Stimulated activated effector memory CD8-positive, alpha-beta T cell treated with anti-CD3 and anti-CD28 coated beads, Interleukin-12 subunit alpha, Interleukin-12 subunit beta, amount 100 ng/mL, for 72 hours (primary cell): ENCODE measurements at places on chromosomes 3 and 15.

DNA sequence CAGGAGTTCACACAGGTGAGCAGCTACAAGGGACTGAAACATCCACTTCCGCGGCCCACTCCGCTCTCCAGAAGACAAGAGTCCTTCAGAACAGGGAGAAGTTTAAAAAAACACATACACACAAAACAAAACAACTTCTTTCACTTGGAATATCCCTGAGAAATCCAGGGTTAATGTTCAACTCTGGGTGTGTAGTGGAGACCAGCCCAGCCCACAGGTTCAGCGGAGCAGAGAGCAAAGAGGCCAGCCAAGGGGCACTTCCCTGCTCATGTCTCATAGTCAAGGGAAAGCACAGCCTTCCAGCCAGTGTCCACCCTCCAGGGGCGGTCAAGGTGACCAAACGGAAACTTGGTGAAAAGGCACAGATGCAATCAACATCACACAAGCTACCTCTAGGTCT lies 41.6 kb downstream of the WNT5A start:
- DNase-seq = no peak

DNA sequence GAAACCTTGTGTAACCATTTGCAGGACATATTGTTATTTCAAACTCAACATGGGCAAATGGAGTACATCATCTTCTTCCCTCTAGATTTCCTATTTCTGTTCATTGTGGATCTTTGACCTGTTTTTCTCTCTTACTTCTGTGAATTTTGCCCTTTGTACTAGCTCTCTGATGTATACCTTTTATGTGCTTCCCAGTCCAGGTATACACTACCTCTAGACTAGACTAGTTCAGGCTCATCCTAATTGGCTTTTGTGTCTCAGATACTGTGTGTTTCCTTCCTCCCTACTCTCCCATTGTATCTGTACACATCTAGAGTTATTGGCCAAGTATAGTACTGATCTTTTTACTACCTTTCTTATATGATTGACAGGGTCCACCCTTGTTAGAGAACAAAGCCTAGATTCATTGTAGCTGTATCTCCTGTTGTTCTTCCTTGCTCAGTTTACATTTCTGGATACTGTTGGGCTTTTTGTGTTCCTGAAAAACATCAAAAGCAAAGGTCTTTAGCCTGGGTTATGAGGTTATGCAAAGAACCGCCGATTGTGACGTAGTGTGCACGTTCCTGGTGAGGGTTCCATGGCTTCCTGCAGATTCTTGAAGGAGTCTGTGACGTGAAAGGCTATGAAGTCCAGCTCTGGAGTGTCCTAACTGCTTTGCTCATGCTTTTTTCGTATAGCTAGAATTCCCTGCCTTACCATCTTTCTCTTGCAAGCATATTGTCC lies 167.4 kb downstream of the KLHL25 start:
- no peak for DNase-seq

DNA sequence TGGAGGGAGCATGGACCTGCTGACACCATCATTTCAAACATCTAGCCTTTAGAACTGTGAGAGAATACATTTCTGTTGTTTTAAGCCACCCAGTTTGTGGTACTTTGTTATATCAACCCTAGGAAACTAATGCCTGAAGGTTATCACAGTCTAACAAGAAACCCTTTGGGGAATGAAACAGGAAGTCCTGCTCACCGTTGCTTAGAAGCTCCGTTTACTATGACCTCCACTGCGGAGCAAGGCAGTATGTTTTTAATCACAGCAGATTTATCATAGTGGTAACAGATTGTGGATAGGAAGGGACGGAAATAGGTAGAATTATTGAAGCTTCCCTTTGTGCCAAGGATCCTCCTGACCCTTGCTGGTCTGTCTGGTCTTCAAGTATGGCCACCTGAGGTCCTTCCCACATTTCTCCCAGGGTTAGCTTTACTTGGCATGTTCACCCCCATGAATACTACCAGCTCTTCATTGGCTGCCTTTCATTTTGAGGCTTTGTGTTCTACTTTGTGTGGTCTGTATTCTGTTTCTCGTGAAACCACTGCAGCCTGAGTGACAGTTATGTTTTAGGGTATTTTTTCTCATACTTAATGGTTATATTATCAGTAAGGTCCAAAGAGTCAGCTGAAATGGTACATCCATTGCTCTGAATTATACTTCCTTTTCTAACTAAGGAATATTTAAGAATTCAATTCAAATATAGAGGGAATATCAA lies 201.6 kb downstream of the CHST2 start:
- no peak for DNase-seq

GRCh38 chr3:55327131-55327920 lies 159.8 kb downstream of the WNT5A start:
- DNase-seq = no peak

GRCh38 chr15:70512772-70513362 lies 250.5 kb downstream of the UACA start:
- DNase-seq = no peak

- DNase-seq = no peak
Observed at GRCh38 chr3:52978109-52978754, 67.6 kb downstream of the SFMBT1 start.

DNA sequence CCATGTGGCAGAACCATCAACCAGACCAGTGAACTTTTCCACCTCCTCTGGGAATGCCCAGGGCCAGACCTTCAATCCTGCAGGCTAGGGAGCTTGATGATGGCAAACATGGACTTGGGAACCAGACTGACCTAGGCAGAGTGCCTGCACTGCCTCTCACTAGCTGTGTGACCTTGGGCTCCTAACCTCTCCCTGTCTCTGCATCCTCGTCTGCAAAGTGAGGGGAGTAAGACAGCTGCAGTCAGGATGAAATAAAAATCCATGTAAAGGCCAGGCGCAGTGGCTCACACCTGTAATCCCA lies 17.5 kb upstream of the LOXL1 start:
- no peak for DNase-seq

- no peak for DNase-seq
Observed at GRCh38 chr3:113275583-113275928, 64.2 kb downstream of the BOC start.

- DNase-seq = peak; percentile 22
Observed at GRCh38 chr3:126023390-126023789, 54.4 kb downstream of the ROPN1B start.

DNA sequence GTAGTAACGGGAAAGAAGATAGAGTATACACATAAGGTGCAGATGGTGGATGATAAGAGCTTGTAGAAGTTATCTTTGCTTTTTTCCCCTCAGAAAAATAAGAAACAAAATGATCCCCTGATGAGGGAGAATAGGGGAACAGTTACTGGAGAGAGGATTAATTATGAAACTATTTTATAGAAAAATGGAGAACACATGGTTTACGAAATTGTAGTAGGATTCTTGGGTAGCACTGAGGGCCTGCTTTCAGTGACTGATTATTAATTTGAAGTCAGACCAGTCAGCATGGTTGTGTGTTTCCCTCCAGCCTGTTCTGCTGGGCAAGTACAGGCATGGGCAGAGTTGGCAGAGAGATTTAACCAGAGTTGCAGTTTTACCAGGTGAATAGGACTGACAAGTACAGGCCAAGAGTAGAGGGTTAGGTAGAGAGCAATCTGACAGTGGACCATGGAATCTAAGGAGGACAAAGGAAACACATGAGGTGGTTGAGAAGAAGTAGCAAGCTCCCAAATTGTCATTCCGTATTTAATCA lies 5.9 kb downstream of the SLC49A4 start:
- DNase-seq = no peak
